ENCODE measurements at places on chromosomes 16 and 17.
A peak's percentile ranks its signal among the peaks of the same experiment; 100 is the strongest.

- DNase-seq, result peak; percentile 72
Measured at GRCh38 chr16:69481901-69482341, 57.5 kb downstream of the CYB5B start.

GRCh38 chr16:26838931-26839330 lies 227.8 kb upstream of the C16orf82 start:
- DNase-seq, result no peak

DNA sequence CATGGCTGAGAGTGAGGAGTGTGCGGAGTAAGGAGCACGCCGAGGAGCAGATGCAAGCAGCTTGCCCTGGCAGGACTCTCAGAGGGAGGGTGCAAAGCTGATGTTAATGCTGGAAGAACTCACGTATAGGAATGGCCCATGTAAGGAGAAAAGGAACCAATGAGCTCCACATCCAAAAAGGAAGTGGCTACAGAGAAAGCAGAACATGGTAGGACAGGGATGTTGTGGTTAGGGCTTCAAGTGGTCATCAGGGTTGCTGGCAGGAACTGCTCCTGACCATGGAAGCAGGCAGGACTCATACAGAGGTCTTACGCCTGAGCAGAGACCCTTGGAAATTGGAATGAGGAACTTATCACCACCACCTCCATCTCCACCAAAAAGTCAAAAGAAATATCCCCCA lies 5.2 kb downstream of the MYO1D start:
- DNase-seq, result no peak

- DNase-seq, result no peak
Measured at GRCh38 chr16:49455991-49456745, 82.6 kb downstream of the C16orf78 start.

DNA sequence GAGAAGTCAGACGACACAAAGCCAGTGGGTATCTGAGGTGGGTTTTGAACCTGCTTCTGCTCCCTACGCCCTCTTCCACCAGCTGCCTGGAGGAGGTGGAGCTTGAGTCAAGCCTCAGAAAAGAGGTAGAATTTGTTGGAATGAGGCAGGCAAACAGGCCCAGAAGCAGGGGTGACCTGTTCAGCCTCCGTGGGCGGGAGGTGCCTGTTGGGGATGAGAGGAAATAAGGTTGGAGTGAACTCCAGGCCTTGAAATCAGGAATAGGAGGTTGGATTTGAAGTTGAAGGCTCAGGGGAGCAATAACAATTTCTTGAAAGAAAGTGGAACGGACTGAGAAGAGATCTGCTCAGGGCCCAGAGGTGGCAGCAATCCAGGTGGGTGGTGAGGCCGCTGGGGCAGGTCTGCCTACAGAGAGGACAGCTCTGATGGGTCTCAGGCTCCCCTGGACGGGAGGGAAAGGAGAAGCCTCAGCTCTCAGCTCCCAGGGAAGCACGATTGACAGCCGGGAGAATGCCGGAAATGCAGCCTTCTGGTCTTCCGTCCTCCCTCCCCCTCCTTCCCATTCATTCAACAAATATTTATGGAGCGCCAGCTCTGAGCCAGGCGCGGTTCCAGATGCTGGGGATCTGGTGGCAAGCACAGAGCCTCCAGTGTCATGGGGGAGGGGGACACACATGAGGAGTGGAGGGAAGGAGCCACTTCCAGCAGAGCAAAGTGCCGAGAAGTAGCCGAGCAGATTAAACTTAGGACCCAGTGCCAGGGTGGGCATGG lies 61.9 kb upstream of the CIBAR2 start:
- DNase-seq, result peak; percentile 61

- DNase-seq, result no peak
Measured at GRCh38 chr16:35792516-35793285, 2333.3 kb downstream of the TP53TG3F start.

- DNase-seq, result peak; percentile 91
Measured at GRCh38 chr17:49646391-49647255, 31.3 kb downstream of the SPOP start.

DNA sequence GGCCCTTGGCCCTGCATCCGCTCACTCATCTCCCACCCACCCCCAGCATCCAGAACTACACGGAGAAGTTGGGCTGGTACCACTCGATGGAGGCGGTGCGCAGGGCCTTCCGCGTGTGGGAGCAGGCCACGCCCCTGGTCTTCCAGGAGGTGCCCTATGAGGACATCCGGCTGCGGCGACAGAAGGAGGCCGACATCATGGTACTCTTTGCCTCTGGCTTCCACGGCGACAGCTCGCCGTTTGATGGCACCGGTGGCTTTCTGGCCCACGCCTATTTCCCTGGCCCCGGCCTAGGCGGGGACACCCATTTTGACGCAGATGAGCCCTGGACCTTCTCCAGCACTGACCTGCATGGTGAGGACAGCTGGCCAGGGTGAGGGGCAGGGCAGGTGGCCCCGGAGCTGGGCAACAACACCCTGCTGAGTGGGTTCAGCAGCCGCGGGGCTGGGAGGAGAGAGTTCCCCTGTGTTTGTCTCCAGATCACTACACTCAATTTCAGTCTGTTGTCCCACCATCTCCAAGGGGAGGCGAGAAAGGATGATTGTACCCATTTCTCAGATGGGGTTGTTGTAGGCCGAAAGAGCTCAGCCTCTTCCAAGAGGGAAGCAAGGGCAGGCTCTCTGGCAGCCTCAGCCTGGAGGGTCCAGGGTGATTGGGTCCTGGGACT lies 14.4 kb downstream of the MMP15 start:
- no peak for DNase-seq

GRCh38 chr17:3012926-3013581 lies 50.4 kb downstream of the OR1D5 start:
- DNase-seq, result peak; percentile 38

GRCh38 chr16:31382485-31383161 lies 10.5 kb upstream of the ITGAD start:
- DNase-seq, result peak; percentile 12

GRCh38 chr16:90032674-90033331 lies 13.5 kb upstream of the DBNDD1 start:
- DNase-seq, result no peak

DNA sequence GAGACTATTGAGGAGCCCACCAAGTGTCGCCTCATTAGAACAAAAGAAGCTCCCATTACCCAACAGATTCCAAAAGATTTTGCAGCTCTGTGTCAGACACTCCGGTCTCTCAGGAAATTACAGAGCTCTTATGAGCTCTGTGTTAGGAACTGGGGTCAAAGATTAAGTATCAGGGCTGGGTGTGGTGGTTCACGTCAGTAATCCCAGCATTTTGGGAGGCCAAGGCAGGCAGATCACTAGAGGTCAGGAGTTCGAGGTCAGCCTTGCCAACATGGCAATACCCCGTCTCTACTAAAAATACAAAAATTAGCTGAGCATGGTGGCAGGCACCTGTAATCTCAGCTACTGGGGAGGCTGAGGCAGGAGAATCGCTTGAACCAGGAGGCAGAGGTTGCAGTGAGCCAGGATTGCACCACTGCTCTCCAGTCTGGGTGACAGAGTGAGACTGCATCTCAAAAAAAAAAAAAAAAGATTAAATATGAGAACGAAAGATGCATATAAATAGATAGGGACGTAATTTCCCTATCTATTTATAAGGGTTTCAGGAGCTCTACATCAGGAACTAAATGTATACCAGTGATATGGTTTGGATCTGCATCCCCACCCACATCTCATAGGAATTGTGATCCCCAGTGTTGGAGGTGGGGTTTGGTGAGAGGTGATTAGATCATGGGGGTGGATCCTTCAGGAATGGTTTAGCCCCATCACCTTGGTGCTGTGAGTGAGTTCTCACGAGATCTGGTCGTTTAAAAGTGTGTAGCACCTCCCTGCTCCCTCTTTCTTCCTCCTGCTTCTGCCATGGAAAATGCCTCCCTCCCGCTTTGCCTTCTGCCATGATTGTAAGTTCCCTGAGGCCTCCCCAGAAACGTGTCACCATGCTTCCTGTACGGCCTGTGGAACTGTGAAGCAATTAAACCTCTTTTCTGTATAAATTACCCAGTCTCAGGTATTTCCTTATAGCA lies 111.4 kb downstream of the PRKCA start:
- no peak for DNase-seq

DNA sequence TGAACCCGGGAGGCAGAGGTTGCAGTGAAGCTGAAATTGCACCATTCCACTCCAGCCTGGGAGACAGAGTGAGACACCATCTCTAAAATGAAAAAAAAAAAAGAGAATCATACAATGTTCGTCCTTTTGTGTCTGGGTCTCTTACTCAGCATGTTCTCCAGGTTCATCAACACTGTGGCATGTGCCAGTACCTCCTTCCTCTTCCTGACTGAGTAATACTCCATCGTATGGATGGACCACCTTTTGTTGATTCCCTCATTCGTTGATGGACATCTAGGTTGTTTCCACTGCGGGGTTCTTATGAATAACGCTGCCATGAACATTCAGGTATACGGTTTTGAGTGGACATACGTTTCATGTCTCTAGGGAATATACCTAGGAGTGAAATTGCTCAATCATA lies 4.1 kb upstream of the HS3ST6 start:
- DNase-seq, result no peak

DNA sequence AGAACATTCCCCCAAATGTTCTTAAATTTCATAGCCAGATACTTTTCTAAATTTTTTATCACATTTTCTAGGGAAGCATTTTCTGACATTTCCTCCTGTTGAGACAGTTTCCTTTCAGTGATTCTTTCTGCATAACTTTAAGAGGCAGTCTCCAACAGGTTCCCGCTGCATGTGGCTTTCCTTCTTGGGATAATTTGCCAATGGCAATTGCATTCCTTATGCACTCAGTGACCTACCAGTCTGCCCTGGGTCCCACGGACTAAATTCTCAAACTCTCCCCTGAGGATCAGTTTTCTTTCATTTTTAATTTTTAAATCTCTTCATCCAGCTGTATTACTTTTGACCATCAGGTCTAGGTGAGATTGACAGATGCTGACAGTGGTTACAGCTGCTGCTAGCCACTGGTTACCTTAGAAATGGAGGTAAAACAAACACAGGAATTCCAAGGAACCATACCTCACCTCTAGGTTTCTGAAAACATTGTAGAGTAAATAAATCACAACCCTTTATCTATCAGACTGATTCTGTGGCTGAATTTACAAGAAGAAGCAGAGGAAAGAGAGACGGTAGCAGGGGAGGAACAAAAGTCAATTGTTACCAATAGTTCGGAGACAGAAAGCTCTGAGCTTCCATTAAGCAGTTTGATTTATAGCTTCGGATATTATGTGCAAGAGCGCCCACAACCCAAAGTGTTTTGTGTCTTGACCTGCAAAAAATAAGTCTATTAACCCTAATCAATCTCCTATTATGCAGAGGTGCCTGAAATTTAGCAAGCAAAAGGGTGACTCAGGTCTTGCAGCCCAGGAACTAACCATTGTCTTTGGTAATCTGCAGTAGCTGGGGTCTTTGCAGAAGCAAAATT lies 216.0 kb downstream of the PMP22 start:
- DNase-seq, result no peak

GRCh38 chr17:60168654-60169053 lies 18.9 kb downstream of the CA4 start:
- peak; percentile 25 for DNase-seq

- peak; percentile 27 for DNase-seq
Measured at GRCh38 chr16:55470533-55471371, 8.2 kb upstream of the MMP2 start.

DNA sequence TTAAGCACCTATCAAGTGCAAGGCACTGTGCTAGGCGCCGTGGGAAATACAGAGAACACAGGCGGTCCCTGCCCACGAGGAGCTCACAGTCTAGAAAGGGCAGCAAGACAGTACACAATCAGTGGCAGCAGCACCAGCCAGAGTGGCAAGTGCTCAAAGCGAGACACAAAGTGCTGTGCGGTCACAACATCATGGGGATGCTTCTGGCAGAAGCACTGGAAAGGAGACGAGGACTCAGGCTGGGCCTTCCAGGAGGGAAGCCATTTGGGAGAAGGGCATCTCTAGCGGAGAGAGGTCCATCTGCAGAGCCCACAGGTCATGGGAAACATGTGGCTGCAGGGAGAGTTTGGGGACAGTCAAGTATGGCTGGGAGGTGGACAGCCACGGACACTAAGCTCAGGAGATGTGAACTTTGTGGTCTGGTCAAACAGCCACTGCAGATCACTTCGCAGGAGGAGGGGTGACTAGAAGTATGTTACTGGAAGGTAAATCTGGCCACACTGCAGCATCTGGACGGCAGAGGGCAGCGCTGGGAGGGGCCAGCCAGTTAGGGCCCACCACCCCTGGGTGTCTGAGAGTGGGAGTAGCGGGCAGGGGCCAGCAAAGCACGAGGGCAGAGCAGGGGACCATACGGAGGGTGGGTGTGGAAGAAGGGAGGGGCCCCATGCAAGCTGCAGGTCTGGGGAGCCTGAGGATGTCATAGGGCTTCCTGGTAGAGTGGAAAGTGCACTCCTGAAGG lies 71.1 kb downstream of the N4BP1 start:
- no peak for DNase-seq

DNA sequence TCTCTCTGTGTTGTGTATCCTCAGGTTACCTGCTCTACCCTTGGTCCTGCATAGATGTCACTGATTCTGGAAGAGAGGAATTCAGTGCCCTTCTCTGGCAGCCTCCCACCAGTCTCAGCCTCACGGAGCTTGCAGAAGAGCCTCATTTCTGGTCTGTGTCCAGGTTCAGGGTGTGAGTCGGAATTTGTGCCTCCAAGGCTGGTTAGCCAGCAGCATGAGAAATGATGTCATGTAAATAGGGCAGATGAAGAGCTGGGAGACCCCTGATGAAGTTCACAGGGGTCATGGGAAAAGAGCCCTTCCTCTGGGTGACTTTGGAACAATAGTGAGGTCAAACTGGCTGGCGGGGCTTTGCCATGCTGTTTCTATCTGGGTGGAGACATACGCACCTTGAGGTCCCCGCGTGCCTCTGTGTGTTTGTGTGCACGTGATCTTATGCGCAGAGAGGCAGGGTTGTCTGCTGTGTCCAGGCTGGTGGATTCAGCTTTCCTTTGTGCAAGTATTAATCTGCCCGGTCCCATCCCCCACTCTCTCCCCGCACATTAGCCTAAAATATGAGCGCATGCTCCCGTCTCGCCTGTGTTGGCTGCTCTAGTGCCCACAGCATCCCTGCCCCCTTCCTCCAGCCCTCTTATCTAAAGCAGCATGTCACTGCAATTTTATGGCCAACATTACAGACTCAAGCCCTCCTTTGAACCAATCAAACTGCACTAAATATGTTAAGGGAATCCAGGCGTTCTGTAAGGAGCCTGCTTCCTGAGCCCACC lies 256.3 kb upstream of the ZFHX3 start:
- no peak for DNase-seq

Measured in bronchial epithelial cell (primary cell).